NCI-H1092 (cell line): ENCODE measurements at places on chromosomes 7 and 10.

DNA sequence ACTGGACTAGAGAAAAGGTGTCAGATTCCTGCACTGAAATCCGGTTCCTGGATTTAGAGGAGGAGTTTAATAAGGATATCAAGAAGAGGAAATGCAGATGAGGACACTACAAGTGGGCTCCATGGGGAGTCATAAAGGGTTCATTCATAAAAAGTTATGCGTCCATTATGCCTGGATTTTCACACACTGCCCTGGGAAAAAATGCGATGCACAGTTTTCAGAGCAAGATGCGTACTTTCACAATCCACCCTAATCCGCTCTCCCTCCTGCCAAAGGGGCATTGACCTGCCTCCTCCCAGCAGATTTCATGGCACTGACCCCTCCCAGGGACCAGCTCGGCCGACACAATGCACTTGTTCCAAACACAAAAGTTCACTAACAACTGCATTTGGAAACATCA, 42.2 kb upstream of the OPALIN start:
- no peak for DNase-seq

GRCh38 chr7:129146237-129146979, 1.9 kb downstream of the TSPAN33 start:
- DNase-seq, result no peak

- DNase-seq, result no peak
Observed at GRCh38 chr7:54076616-54077015, 465.6 kb upstream of the VSTM2A start.

DNA sequence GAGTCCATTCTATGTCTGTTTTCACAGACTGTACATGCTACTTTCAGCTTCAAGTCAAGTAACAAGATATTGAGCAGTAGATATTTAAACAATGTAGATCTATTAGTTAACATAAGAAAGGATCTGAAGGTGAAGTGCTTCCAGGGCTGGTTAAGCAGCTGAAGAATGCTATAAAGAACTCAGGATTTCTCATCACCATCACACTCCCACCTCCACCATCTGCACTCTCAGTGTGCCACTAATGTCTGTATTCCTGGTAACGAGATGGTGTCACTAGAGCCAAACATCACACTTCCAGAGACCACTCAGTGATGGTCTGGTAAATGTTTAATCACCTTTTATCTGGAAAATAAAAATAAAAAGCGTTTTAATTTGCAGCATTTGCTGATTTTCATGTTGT, 224.0 kb upstream of the FERD3L start:
- DNase-seq, result no peak

DNA sequence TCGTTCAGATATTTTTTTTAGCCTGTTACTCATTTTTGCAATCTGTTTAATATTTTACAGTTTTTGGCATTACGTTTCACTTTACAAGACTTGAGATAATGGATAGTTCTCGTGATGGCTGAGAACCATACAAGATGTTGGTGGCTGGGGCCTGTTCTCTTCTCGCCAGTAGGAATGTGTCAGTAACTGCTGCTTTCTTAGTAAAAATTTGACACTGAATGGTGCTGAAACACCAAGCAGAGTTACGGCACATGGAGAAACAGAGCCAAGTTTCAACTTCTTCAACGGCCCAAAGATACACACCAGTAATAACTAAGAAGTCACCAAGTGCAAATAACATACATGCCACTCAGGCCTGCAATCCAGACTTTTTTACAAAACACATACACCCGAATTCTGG, 130.4 kb downstream of the NRP1 start:
- DNase-seq, result no peak

- no peak for DNase-seq
Observed at GRCh38 chr7:140134039-140134438, 42.7 kb downstream of the KDM7A start.

GRCh38 chr7:28957064-28957750, 923 bp downstream of the TRIL start:
- DNase-seq, result peak; percentile 49

- no peak for DNase-seq
Observed at GRCh38 chr7:43766564-43766963, 8.1 kb downstream of the BLVRA start.

GRCh38 chr10:45150997-45151396, 150.3 kb downstream of the ZNF22 start:
- DNase-seq, result no peak

DNA sequence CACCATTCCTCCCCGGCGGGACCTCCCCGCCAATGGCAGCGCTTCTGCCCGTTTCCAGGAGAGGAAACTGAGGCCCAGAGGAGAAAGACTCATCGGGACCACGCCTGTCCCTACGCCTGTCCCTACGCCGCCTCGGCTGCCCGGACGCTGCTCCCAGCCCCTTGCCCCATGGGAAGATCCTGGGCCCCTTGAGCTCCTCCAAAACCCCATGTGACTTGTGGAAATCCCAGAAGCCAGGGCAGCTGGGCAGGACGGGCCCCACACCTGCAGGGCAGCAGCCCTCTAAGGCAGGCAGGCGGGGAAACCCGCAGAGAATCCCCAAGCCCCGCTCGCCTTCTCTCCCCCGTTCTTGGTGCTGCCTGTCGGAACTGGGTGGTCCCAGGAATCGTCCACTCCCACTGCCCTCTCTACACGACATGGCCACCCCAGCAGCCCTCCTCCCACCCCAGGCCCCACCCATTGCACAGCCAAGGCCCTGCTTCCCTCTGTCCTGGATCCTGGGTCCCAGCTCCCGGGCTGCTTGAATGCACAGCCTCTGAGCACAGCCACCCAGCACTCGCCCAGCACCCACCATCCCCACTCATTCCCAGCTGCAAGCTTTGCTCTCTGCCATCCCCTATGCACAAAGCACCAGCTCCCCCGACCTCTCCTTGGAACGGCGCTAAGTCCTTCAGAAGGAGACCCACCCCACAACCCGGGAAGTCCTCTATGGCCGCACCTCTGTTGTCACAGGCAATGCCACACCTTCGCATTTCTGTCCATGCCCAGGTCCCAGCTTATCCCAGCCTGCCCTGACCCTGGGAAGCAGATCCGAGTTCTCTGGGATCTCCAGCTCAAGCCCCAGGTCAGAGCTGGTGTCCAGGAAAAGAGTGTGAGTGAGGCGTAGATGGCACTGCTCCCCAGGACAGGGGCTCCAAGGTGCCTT, 50.6 kb downstream of the SLC29A4 start:
- no peak for DNase-seq

GRCh38 chr7:29457565-29458011, 106.0 kb upstream of the PRR15 start:
- no peak for DNase-seq

- no peak for DNase-seq
Observed at GRCh38 chr7:142556740-142557139, 192.5 kb upstream of the PRSS1 start.

DNA sequence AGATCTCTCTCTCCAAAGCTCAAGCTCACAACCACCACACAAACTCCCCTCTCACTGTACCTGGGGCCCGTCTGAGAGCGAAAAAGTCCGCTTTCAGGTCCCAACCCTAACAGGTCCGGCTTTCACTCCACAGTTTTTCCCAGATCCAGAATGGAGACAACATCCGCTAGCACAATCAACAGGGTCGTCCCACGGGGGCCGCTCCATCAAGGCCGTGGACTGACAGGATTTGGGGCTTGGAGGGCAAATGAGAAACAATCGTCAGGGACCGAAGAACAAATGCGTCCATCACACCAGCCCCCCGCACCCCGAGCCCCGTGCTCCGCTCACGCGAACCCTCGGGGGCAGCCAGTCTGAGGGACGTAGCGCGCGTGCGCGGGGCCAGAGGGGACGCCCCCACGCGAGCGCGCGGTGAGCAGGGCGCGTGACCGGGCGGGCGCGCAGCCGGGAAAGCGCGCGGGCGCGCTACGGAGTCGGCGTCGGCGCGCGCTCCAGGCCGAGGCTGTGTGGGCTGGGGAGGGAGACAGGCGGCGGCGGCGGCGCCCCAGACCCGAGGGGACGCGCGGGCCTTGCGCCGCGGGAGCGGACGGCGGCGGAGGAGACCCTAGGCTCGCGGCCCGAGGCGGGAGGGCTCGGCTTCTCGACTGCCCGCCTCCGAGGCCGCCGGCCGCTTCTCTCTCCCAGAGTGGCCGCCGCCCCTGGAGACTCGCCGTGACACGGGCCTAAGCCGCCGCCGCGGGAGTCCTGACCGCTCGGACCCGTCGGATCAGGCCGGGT, at the start of gene SLK:
TSS of gene SLK (plus strand) at position 470 of the 777 bp plus-strand sequence. CDS start 606 bp downstream, outside the sequence.
- DNase-seq, result peak; percentile 47

DNA sequence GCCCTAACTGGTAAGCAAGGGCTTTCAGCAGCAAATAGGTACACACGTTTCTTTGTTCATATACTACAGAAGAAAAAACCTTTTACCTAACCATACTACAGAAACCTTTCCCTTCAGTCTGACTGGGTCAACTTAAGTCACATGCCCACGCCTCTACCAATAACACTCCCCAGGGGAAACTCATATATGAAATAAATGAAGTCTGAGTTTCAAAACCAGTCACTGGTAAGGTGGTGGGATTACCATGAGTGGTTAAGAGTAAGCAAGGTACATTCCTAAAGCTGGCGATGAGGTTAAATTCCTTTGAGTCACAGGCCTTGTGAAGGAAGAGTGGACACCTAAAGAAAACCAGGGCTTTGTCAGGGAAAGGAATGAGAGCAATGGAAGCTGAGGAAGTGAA, 21.4 kb upstream of the KIF20B start:
- DNase-seq, result no peak

- DNase-seq, result no peak
Observed at GRCh38 chr10:89219513-89220218, 12.5 kb upstream of the CH25H start.

- DNase-seq, result no peak
Observed at GRCh38 chr7:38318241-38318640, 44.8 kb upstream of the TARP start.

DNA sequence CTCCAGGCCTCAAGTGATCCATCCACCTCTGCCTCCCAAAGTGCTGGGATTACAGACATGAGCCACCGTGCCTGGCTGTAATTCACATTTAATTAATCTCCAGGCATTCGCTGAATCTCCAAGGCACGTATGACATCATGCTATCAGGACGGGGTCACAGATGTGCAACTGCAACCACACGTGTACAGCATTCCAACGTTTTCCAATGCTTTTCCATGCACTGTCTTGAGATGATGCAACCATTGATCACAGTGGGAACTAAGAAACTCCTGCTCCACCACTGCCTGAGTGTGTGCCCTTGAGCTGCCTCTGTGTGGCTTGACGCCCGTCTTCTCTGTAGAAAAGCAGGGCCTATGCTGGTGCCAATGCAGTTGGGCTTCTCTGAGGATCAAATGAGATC, 119.8 kb upstream of the LYZL2 start:
- no peak for DNase-seq

GRCh38 chr7:147415991-147416390, 1174.6 kb upstream of the C7orf33 start:
- no peak for DNase-seq

DNA sequence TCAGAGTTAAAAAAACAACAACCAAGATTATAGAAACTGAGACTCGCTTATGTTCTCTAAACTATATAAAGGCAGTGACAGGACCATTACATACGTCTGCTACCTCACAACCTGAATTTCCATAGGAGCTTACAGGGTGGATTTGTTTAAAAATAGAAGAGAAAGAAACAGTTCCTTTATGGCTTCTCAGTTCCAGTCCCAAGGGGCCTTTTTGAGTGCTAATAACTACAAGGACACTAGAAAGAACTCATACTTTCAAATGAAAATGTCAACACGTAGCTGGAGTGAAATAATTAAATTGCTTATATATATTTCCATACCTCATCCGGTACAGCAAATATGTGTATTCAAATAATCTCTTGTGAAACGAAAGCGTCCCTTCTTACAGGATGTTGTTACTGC, 19.7 kb downstream of the TSPAN12 start:
- no peak for DNase-seq

DNA sequence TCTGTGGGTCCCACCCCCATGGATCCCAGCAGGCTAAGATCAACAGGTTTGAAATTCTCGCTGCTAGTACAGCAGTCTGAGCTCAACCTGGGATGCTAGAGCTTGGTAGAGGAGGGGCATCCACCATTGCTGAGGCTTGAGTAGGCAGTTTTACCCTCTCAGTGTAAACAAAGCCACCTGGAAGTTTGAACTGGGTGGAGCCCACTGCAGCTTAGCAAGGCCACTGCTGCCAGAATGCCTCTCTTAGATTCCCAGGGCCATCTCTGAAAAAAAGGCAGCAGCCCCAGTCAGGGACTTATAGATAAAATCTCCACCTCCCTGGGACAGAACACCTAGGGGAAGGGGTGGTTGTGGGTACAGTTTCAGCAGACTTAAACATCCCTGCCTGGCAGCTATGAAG, 190.0 kb upstream of the CACNA2D1 start:
- DNase-seq, result no peak

GRCh38 chr10:22442063-22442462, 96.8 kb downstream of the SPAG6 start:
- DNase-seq, result no peak

DNA sequence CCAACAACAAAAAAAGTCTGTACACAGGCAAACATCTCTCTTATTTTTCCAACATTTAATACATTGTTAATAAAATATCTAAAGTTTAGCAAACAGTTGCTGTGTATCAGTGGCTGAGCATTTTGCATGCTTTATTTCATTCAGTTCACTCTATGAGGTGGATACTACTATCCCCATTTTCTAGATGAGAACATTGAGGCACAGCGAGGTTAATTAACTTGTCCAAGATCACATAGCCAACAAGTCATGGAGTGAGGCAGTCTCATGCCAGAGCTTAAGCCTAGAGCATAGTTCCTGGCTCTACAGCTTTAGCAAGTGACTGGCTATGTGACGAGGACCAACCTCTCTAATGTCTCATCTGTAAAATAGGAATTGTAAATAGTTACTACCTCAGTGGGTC, 4.4 kb downstream of the GATAD1 start:
- DNase-seq, result no peak

GRCh38 chr7:108286290-108286904, 156.2 kb upstream of the LAMB4 start:
- no peak for DNase-seq

DNA sequence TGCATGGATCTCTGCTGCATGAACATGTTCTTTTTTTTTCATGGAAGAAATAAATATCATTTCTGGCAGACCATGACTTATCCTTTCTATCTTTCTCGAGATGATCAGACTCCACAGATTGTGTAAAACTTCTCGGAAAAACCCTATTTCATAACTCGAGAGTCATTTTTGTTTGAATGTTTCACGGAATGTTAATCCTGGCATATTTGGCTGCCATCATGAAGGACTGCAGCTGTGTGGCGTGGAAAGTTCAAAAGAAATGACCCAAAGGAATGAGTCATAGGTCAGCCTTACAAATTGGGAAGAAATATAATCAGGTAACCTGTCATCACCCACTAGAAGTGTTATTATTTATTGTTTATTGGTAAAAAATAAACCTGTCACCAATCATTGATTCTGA, 566.8 kb downstream of the SDK1 start:
- no peak for DNase-seq
